ENCODE measurements at places on chromosomes 12 and 14.

DNA sequence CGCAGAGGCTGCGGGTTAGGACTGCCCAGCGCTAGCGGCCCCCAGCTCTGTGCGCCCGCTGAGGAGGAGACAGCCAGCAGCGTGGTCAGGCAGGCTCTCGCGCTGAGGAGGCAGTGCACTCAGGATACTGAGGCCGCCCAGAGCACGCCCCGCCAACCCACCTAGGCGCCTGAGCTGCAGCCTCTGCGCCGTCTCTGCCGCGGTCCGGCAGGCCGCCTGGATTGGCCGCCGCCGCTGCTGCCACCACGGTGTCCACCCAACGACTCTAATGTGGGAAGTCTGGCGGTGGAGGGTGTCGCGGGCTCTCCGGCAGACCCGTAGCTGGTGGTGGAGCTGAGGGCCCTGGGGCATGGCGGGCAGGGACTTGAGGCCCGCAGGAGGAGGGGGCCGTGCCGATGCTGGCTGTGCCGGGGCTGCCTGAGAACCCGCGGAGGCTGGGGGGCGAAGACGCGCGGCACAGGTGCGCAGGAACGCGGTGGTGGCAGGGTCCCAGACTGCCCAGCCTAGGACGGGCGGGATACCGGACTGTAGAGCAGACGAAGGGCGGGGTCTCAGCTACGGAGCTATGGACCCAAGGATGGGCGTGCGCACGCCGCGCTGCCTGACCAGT, 69.9 kb downstream of the ASCL4 start:
- DNase-seq = no peak

- DNase-seq = no peak
These were observed 10.1 kb downstream of the RAP1B start for GRCh38 chr12:68620519-68621471.

GRCh38 chr12:14367040-14367661, 1.7 kb downstream of the ATF7IP start:
- DNase-seq = no peak

- peak; percentile 84 for DNase-seq
These were observed 57.3 kb downstream of the TTC7B start for GRCh38 chr14:90758959-90759358.

- DNase-seq = peak; percentile 49
These were observed 8.2 kb downstream of the GPRC5D start for GRCh38 chr12:12943586-12944260.

GRCh38 chr12:1773937-1774655, 46.3 kb upstream of the LRTM2 start:
- no peak for DNase-seq

GRCh38 chr12:96249196-96250118, 55.3 kb downstream of the ELK3 start:
- peak; percentile 82 for DNase-seq

GRCh38 chr12:44431647-44432343, 444.3 kb downstream of the NELL2 start:
- no peak for DNase-seq

DNA sequence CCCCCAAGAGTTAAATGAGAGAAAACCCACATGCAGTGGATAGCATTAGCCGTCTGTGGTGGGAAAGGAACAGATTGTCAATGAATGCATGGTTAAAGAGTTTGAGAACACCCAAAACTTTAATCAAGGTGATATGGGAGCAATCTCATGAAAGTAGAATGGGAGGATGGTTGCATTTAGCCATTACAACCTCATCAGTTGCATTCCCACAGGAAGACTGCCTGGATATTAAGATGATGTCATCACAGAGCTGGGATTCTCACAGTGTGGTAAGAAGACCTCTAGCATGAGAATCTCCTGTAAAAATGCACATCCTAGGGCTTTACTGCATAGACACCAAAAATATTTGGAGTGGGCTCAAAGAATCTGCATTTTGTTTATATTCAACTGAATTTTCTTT, 284.9 kb downstream of the RGS6 start:
- no peak for DNase-seq

- no peak for DNase-seq
These were observed 47.6 kb downstream of the RIMBP2 start for GRCh38 chr12:130668286-130669204.

- no peak for DNase-seq
These were observed 41.3 kb downstream of the RESF1 start for GRCh38 chr12:32000373-32001005.

GRCh38 chr12:15982071-15982470, 70.9 kb downstream of the DERA start:
- no peak for DNase-seq

- no peak for DNase-seq
These were observed 174.0 kb upstream of the ARHGAP5 start for GRCh38 chr14:31902945-31903646.

- DNase-seq = no peak
These were observed 2.7 kb downstream of the SDR9C7 start for GRCh38 chr12:56931474-56931978.

GRCh38 chr14:38138473-38139138, 69.1 kb upstream of the SSTR1 start:
- DNase-seq = no peak

GRCh38 chr14:38063711-38064320, 143.9 kb upstream of the SSTR1 start:
- DNase-seq = no peak

DNA sequence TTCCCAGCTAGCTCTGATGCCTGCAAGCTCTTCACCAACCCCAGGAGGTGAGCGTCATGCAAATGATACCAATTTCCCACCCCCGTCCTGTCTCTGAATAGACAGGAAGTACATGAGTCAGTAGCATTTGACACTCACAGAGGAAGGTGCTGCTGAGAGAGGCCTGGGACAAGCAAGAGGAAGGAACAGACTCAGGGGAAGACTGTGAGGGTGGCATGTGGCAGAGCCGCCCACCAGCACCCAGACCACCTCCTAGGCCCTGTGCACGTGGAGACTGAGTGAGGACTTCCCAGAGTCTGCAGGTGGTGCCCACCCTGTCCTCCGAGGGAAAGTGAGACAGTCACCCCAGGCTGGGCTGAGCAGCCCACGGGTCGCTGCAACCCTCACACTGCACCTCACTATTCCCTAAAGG, 199.5 kb upstream of the SFSWAP start:
- no peak for DNase-seq

All from vagina (tissue), 2 donors.